Activated T-helper 1 cell treated with anti-CD3 and anti-CD28 coated beads, Interleukin-2, amount 50 U/mL, for 16 hours (primary cell): ENCODE measurements at places on chromosomes 1 and 21.

GRCh38 chr21:33339135-33339534 lies 14.4 kb downstream of the IFNAR1 start:
- no peak for DNase-seq

GRCh38 chr1:186033847-186034271 lies 299.7 kb downstream of the HMCN1 start:
- no peak for DNase-seq

GRCh38 chr21:38319781-38320180 lies 63.0 kb downstream of the KCNJ15 start:
- DNase-seq, result no peak

DNA sequence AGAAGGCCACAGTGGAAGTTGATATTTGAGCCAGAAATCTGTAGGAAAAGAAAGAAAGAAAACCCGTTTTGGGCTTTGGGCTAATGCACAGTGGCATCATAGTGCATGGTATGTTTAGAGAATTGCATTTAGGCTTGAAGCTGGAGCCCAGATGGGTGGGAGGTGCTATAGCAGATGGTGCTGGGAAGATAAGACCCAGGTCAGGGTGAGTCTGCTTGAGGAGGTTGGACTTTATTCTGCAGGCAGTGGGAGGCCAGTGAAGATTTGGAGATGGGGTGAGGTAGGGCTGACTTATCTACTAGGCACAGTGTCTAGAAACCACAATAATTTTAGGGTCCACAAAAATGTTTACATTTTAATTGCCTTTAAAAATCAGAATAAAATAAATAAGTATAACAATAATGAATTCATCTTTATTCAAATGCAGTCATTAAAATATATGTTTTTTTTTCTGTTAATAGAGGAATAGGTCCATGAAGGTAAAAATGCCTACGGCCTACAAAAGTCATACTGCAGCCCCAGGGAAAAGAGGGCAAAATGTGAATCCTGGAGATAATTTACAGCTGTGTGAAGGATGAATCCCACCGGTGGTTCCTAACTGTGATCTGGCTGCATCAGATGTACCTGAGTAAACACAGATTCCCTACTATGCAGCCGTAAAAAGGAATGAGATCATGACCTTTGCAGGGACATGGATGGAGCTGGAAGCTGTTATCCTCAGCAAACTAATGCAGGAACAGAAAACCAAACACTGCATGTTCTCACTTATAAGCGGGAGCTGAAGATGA lies 8.7 kb downstream of the DNAJC6 start:
- DNase-seq, result no peak

GRCh38 chr1:237038211-237038610 lies 3.8 kb upstream of the RYR2 start:
- DNase-seq, result no peak
